Cardiac septum (tissue), 1 donor: ENCODE measurements at places on chromosomes 1 and 21.
A peak's percentile ranks its signal among the peaks of the same experiment; 100 is the strongest.

GRCh38 chr1:7406641-7407543 is 364.2 kb upstream of the VAMP3 start:
- peak; percentile 51 for DNase-seq

DNA sequence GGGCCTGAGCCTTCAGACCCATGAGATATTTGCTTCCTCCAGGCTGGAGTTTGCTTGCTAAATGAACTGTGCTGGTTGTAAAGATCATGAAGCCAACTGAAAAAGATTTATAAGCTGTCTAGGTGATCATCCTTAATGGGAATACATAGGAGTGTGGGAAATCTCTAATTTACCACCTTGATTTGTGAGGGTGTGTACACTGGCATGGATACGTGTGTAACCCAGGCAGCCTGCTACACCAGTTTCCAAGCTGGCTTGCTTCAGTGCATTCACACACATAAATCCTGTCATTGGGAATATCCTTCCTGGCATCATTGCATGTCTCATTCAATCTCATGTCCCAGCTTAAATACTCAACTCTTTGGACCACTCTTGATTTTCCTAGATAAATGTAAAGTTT is 57.6 kb upstream of the GNG12 start:
- DNase-seq = no peak

DNA sequence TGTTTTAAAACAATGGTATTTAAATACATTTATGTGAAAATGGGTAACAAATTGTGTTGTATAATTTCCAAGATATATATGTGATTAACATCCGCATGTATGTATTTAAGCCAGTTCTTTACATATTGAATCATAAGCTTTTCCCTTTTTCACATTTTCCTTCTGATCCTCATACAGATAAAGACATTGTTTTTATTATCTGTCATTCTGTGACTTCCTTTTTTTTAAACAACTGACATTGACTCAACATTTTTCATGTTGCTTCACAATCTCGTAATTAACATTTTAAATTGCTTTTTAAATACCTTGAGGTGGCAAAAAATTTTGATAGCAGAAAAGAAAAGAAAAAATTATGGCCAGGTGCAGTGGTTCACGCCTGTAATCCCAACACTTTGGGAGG is 1.4 kb downstream of the STXBP3 start:
- DNase-seq = no peak

DNA sequence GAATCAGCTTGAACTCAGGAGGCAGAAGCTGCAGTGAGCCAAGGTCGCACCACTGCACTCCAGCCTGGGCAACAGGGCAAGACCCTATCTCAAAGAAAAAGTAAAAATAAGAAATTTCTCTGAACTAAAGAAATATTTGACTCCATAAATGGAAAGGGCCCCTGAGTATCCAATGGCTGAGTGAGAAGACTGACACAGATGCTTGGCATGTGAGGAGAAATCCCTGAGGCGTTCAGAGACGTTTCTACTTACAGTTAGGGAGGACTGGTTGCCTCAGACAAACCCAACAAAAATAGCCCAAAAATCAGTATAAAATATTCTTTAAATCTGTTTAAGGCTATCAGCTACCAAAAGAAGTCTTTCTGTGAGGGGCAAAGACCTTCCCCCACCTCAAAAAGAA is 3.0 kb upstream of the SUMO3 start:
- DNase-seq = no peak

- DNase-seq = peak; percentile 71
These were observed 5.6 kb downstream of the TMEM61 start for GRCh38 chr1:54986025-54986424.

DNA sequence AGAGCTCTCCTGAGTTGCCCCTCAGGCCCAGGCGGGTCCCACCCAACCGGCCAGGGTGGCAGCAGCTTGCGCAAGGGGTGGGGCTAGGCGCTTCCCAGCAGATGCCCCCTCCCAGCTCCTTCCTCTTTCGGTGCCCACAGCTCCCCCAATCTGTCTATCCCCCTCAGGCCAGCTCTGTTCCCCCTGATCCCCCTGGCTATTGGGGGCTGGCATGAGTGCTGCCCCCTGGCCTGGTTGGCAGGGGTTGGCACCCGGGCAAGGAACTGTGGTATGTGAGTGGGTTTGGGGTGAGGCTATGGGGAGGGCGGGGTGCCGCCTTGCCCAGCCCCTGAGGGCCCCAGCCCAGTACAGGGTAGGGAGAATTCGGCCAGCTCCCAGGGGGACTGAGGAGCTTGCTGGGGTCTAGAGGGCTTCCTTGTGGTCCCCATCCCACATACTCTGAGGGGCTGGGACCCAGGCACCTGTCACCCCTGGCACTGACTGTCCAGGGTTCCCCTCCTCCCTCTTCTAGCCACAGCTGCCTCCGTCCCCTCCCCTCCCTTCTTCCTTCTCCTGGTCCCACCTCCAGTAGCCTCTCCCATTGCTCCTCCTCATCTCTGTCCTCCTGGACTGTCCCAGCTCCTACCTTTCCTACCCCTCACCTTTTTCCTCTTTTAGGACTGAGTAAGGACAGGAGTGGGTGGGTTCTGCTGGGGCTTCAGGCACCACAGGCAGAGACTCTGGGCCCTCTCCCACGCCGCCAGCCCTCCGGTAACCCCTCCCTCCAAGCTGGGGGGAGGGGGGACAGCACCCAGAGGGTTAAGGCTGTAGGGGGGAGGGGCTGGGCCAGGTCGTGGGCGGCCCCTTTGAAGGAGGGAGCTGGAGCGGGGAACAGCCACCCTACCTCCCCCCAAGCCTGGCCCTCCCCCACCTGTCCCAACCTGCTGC is 5.7 kb downstream of the ZBTB7B start:
- no peak for DNase-seq

DNA sequence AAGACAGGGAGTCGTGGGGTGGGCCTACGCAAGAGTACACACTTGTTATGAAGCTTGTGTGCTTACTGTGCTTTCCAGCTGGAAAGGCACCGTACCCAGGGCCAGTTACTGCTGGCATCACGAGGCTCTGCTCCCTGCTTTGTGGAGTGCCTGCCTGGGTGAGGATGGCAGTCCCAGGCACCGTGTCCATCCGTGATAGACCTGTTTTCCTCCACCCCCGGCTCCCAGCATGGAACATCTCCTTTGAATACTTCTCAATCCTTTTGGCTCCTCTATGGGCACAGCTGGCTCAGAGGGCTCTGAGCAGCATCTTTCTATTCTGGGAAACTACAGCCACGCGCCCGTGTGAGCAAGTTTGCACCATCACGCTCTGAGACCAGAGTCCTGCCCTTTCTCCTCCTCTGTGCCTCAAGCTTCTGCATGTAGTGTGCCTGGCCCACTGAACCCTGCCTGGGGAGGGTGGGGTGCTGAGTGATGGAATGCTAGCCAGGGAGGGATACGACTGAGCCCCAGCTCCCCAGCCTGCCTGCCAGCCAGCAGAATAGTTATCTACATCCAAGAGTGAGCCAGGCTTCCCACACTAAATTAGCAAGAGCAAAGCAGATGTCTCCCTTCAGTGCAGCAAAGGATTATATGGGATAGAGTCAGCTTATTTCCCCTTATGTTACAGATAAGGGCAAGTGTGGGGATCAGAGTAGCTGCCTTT is 7.1 kb upstream of the TNR start:
- peak; percentile 68 for DNase-seq

DNA sequence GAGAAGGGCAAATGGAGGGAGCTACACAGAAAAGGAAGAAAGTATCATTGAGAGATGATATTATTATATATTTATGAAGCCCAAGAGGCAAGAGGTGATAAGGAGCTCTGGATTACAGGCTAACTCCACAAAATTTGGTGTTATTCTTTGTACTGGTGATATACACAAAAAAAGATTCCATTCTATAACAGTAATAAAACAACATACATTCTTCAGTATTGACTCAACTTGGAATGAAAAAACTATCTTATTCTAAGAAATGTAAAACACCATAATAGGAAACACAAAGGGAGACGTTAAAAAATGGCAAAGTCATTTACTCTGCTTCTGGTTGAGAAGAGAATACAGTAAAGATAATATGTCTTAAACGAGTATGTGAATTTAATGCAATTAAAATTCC is 99.4 kb downstream of the TEX35 start:
- no peak for DNase-seq

DNA sequence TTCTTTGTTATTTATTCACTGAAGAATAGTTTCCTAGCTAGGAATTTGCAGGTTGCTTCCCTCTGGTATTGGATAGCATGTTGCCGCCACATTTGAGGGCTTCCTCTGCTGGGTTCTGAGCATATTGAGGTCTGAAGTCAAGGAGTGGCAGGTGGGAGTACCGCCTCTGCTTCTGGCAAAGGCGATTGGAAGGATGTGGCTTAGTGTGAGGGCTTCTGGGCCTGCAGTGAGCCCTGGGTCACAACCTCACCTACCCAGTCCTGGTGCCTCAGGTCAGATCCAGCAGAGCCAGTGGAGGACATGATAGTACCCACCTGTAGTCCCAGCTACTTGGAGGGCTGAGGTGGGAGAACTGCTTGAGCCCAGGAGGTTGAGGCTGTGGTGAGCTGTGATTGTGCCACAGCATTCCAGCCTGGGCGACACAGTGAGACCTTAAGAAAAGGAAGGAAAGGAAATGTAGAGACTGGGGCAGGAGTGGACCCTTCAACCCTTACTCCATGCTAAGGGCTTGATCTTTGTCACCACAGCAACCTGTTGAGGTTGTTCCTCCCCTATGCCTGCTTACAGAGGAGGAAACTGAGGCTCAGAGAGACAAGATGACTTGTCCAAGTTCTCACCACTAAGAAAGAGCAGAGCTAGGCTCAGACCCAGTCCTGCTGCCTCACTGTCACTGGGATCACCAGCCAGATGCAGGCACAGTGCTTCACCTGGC is 22.8 kb downstream of the A3GALT2 start:
- DNase-seq = no peak

DNA sequence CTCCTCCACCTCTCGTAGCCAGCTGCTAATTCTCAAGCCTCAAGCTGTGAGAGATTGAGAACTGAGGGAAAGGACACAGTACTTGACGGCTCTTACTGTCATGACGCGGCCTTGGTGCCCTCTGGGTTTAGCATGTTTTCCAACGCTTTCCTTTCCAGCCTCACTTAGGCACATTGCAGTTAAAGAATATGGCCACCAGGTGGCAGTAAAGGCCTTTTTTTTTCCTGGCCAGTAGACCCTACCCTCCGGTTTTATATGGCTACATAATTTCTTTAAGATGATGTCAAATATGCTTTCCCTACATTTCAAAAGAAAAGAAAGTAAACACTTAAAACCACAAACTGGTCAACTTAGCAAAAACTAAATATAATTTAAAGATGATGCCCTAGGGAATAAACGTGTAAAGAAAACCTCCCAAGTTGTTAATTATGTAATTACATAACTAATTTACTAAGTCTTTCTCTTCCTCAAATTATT is 56.8 kb upstream of the PRDX6 start:
- no peak for DNase-seq

DNA sequence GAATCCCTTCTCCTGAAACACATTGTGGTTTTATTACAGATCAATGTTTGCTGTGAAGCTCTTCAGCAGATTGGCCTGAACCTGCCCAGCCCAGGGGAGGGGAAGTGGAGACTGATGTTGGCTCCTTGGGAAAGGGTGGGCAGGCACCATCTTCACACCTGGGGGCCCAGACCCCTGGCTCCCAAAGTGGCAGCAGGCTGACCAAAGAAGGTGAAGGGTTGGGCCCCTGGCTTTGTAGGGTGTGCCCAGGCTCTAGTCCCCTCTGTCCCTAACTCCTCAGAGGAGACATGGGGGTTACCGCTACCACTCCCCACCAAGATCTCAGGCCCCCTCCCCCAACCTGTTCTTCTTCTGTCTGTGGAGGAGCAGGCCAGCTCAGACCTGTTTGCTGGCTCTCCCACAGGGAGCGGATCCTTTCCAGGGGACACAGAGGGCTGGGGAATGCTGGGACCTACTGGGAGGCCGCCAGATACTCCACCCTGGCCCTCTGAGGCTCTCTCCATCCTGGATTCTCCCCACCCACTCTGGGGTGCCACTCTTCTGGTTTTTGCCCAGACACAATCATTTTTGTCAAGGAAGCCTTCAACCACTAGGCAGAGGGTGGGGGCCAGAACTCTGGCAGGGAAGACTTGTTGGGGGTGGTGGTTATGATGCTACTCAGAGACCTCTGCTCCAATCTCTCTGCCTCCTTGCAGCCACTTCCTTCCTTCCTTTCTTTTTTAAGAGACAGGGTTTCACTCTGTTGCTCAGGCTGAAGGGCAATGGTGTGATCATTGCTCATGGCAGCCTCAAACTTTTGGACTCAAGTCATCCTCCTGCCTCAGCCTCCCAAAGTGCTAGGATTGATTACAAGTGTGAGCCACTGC is 5.0 kb upstream of the EFNA3 start:
- DNase-seq = no peak

DNA sequence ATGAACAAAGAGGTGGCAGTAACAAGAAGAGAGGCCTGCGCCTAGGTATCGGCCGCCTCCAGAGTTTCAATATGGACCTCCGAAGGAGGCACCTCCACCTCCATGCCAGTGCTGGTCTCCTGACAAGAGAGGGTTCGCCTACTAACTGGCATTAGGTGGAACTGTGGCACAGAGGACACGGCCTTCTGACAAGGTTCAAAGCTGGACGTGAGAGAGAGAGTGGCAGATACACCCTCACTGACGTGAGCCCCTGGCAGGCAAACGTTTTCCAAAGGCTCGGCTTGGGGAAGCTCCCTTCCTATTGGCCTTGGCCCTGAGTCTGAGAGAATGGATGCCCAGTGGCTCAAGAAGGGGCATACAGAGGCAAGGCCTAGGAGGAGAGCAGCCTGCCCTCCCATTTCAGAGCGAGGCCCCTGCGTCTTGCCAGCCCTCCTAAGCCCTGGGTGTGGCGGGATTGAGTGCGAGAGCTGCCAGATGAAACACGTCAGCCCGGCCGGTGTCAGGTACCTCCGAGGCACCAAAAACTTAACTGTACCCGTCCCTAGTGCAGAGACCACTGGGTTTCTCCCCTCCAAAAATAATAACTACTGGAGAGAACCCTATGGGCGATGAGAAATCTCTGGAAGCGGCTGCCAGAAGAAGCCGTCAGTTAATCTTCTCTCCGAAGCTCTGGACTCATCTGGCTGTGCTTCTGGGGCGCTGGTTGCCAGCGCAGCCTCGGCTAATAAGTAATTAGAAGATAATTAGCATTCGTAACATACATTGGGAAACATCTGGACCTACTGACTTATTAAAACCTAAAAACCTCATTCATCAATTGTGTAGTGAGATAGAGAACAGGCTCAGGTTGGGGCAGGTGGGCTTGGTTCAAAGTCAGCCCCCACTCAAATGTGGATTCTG is 283.6 kb downstream of the NPHP4 start:
- DNase-seq = no peak

GRCh38 chr1:29829448-29830344 is 593.4 kb downstream of the PTPRU start:
- peak; percentile 46 for DNase-seq

DNA sequence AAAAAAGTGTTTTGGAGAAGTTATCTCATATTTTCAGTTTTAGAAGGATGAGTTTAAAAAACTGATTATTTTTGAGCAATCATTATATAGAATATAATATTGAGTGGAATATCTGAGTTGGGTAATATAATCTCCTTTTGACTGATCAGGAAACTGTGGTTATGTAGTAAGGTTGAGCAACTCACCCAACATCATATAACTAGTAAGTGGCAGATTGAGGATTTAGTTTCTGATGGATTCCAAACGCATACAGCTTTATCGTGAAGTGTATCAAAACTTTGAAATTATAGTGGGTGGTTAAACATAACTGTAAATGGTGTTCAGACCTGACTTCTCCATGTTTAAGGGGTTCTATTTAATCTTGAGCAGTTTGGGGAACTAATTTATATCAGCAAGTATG is 98.6 kb downstream of the OLFM3 start:
- no peak for DNase-seq

GRCh38 chr1:156886583-156887281 is 6.8 kb upstream of the PEAR1 start:
- no peak for DNase-seq

- DNase-seq = no peak
These were observed 101.2 kb upstream of the COL6A1 start for GRCh38 chr21:45880097-45881068.
